ENCODE measurements at places on chromosomes 4 and X.

GRCh38 chrX:111100191-111100590, 4.2 kb downstream of the PAK3 start:
- DNase-seq: peak; percentile 60

GRCh38 chr4:148448141-148448540, 5.9 kb upstream of the NR3C2 start:
- no peak for DNase-seq

DNA sequence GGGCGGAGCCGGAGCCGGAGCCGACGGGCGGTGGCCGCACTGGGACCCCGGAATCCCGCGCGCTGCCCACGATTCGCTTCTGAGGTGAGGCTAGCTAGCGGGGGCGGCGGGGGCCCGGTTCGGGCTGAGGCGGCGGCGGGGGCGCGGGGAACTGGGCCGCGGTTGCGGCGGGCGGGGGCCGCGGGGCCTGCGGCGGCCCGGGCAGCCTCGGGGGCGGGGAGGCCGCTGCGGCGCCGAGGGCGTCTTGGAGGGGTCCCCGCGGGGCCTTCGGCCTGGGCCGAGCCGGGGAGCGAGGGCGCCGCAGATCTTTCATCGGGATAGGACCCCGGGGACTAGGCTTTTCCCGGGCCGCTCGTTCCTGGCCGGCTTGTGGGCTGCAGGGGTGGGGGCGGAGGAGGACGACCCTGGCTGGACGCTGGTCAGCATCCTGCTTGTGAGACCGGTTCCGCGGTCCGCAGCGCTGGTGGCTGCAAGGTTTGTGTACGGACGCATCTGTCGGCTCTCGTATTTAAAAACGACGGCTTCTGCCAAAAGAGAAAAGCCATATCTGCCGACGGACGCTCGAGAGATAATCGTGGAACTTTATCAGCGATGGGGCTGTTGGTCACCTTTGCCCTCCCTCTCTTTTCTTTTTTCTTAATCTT, 419 bp downstream of the ADD1 start:
- DNase-seq: peak; percentile 21

DNA sequence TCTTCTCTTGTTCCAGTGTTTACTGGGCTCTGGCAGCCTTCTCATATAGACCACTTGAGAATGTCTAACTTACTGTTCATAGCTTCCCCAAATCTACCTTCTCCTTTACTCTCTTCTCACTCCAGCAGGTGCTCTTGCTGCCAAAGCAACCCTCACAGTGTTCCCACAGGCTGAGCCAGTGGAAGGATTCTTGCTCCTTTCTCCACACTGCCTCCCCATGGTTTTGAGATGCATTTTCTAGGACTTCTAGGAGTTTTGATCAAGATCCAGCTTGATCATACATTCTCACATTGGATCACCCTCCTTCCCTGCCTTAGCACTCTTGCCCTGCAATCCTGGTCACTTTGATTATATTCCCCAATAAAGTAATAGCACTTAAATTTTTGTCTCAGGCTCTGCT, 230.8 kb downstream of the TMEM47 start:
- no peak for DNase-seq
